ENCODE measurements at places on chromosomes 2 and 18. TPM values are rescaled to one million over a fixed set of nuclear protein-coding genes. Genes with fewer than 3 reads are reported as not detected.

DNA sequence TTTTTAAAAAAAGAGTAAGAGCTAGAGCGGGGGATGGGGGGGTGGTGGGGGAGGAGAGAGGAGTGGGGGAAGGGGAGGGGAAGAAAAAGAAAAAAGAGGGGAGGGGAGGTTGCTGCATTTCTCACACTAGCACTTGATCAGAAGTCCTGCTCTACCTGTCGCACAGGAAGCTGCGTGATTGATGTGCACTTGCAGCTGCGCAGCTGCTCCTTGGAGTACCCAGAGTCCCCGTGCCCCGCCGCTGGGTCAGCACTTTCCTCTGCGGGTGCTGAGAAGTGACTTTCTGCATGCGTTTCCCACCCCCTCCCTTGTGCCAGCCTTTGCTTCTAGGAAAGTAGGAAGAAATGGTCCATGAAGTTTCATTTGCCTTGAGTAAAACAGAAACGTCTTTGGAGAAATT is 297.3 kb downstream of the ETAA1 start:
- no peak for DNase-seq

WDFY1 gene
- 60.8 TPM for polyA plus RNA-seq

DNA sequence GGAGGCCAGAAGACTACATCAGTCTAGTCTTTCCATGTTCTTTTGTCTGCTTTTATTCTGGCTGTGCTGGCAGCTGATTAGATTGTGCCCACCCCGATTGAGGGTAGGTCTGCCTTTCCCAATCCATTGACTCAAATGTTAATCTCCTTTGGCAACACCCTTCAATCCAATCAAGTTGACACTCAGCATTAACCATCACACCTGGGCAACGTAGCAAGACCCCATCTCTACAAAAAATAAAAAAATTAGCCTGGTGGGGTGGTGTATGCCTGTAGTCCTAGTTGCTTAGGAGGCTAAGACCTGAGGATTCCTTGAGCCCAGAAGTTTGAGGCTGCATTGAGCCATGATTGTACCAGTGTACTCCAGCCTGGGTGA is 33.5 kb downstream of the EML4 start:
- DNase-seq: no peak

DNA sequence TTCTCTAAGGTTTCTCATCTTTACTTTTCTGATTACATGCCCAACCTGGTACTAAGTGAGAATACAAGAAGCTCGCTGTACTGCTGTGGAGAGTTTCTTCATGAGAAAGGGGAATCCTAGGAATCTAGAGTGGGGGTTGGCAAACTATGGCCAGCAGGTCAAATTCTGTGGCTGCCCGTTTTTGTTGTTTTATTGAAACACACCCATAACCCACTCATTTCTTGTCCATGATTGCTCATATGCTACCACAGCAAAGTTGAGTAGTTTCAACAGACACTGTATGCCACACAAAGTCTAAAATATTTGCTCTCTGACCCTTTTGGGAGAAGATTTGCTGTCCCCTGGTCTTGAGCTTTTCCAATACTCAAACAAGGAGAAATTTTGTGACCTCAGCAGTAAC is 58.8 kb downstream of the C2orf74 start:
- DNase-seq: no peak

TIMM21 gene
- 70.7 TPM for polyA plus RNA-seq

DNA sequence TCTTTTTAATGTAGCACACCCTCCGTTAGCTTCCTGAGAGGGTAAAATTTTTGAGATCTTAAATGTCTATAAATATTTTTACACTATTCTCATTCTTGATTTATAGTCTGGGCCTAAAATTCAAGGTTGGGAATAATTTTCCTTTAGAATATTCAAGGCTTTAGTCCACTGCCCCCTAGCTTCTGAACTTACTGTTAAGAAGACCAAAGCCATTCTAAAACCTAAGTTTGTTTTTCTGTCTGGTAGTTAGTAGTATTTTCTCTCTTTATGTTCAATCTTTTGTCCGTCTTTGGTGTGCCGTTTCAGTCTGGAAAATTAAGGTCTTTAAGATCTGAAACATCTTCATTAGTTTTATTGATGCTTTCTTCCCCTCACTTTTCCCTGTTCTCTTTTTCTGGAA is 14.5 kb downstream of the OSBPL6 start:
- no peak for DNase-seq

CYP26B1 gene
- polyA plus RNA-seq: 13.0 TPM

DNA sequence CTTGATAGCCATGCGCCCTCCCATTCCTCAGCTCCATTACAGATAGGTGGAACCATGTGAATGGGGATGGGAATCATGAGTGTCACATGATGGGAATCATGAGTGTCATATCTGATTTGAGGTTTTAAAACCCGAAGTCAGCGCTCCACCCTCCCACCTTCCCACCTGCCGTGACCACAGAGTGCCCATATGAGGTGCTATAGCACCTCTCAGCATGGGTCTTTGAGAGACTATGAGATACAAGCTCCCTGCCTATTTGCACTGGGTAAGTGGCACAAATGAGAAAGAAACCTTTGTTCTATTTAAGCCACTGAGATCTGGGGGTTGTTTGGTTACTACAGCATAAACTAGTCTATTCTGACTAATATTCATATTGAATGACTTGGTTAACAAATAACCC is 78.5 kb upstream of the PTPRM start:
- DNase-seq: no peak

DSG4 gene
- not detected for polyA plus RNA-seq

ALPG gene
- not detected for polyA plus RNA-seq

IL1RN gene
- 0.74 TPM for polyA plus RNA-seq

GRCh38 chr2:215619022-215619958 is 183.4 kb upstream of the FN1 start:
- DNase-seq: no peak

- DNase-seq: no peak
These were observed 60.9 kb downstream of the CPS1 start for GRCh38 chr2:210617318-210617717.

- DNase-seq: no peak
These were observed 1.9 kb downstream of the CTLA4 start for GRCh38 chr2:203869223-203870042.

- no peak for DNase-seq
These were observed 67.8 kb downstream of the ABCG8 start for GRCh38 chr2:43906448-43907109.

TGOLN2 gene
- 124 TPM for polyA plus RNA-seq

MAP3K19 gene
- 0.78 TPM for polyA plus RNA-seq

DNA sequence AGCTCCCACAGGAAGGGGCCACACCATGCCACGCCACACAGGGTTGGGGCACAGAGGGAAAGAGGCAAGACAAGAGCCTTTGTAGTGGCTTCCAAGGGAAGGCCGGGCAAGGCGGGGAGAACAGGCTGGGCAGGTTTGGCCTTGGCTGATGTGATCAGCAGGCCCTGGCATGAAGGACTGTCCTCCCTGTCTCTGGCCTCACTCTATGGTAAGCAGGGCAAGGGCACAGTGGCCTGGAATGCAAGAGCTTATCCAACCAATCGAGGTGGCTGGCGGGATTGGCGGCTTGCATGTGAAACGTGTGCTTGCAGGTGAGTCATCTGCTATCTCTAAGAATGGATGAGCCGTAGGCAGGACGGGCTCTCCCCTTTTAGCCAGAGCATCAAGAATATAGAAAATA is 6.4 kb upstream of the ATP9B start:
- no peak for DNase-seq

GRCh38 chr2:26576565-26577441 is 64.4 kb downstream of the CIB4 start:
- DNase-seq: no peak

GRCh38 chr2:68458981-68459380 is 8.1 kb downstream of the FBXO48 start:
- no peak for DNase-seq

GRCh38 chr18:21803495-21803894 is 62.9 kb downstream of the MIB1 start:
- no peak for DNase-seq

DNA sequence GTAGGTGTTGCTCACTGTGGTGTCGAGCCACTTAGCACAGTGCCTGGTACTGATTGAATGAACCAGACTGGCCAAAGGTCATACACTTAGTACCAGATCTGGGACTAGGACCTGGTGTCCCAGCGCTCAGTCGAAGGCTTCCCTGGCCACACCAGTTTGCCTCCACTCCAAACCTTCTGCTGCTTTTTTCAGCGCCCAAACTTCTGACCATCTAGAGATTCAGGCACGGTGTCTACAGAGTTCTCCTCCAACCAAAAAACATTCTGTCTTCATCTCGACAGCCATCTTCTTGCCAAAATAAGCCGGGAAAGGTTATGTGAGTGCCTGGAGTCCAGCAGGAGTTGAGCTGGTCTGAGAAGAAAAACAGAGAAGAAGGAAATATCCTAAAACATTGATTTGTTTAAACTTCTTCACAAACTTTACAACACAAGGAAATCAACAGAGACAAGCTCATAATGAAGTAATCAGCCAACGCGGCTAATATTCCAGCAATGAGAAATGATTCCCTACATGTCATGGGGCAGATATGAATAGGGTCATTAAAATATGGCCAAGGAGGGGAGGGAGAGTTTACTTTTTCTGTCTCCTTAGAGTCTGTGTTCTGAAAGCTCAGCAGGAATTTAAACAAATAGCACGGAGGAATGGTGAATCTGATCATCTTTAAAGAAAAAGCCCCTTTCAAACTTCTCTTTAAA is 2.3 kb upstream of the GLI2 start:
- no peak for DNase-seq

DNA sequence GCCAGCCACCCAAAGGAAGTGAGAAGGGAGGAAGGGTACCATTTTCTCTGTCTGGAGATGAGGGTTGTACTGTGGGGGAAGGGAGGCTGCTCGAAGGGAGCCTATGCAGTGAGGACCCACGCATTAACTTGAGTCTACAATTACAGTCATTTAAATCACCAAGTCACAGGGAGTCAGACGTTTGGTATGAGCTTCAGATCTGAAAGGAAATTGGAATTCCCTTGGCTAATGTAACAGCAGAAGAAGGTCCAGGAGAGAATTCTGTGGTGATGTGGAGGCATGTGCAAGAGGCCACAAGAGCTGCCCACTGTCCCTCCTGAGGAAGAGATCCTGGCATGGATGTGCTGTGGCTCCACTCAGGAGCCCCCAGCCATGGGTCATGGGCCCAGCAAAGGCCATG is 22.5 kb downstream of the DAPL1 start:
- no peak for DNase-seq

DNA sequence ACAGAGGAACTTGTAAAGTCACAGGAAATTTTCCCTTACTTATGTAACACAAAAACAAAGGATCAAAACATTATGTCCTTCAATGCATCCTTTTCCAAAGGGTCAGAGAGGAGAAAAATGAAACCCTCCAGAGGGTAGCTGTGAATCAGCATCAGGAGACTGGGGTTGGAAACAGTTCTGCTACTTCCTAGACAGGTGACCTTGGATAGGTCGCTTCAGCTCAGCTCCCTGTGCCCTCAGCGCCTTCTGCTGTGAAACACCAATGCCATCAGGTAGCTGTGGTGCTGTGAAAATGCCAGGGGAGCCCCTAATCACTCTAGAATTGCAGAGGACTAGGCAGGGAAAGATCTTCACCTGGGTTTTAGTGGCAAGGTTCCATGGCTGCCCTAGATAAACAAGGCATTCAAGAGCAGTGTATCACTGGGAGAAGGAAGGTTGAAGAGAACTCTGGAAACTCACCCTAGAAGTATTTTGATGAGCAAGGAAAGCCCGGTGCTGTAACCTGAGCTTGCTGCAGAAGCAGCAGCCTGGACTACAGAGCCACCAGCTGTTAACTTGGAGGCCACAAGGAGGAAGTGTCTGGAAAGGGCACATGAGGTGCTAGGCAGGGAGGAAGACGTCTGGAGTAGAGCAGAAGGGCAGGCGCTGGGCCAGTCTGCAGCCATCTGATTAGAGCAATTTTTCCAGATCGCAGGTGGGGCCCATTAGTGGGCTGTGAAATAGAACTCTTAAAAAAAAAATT is 100.7 kb upstream of the MCFD2 start:
- no peak for DNase-seq

DNA sequence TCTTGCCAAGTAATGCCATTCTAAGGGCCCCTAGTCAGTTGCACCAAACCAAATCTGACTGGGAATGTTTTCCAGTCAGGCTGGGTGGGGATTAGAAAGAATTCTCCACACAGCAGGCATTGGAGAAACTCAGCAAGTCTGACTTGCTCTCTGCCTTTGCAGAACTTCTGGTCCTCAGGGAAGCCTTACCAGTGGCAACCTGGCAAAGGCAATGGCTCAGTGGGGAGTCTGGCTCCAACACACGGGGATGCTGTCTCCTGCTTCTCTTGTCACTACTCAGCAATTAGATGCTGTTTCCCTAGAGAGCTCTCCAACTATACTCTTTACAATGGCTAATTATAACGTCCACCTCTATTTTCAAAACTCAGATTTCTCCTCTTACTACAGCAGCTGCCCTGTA is 810.7 kb downstream of the LRRTM4 start:
- no peak for DNase-seq

- no peak for DNase-seq
These were observed 94.5 kb upstream of the HAAO start for GRCh38 chr2:42886921-42887320.

- no peak for DNase-seq
These were observed 221.5 kb downstream of the SH3RF3 start for GRCh38 chr2:109350526-109350925.

- no peak for DNase-seq
These were observed 101.8 kb downstream of the COL6A3 start for GRCh38 chr2:237312021-237312755.

GKN2 gene
- polyA plus RNA-seq: not detected

- DNase-seq: no peak
These were observed 549.4 kb downstream of the TRIB2 start for GRCh38 chr2:13266166-13266565.

GRCh38 chr2:163475815-163476214 is 260.0 kb downstream of the FIGN start:
- no peak for DNase-seq

SLC40A1 gene
- polyA plus RNA-seq: 143 TPM

DNA sequence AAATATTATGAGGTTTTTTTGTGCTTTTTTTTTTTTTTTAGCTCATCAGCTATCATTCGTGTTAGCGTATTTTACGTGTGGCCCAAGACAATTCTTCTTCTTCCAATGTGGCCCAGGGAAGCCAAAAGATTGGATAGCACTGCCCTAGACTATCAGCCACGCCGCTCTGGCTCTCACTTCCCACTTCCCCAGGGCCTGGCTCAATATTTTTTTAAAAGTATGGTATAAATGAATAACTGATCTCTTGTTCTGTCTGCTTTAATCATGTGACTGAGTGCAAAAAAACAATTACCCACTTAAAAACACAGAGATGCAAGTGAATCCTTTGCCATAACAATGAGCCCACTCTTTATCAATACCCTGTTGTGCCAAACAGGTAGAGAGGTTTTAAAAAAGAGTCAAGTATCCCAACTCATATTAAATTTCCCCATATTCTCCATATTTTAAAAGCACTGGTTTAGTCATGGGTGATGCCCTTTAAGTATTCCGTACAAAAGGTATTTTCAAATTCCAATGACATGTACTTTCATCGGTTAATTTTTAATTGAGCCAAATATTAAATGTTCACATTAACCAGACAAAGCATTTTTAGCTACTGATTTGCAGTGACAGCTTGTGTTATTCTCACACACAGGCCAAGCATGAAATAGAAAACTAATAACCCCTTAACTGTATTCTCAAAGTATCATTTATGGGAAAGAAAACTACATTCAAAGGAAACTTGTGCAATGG is 12.6 kb downstream of the BCL2 start:
- no peak for DNase-seq

GRCh38 chr2:125667630-125668029 is 988.3 kb upstream of the GYPC start:
- DNase-seq: no peak

All from right renal cortex interstitium (tissue), 3 donors.